ENCODE measurements at places on chromosomes 11 and 22. TPM values are rescaled to one million over a fixed set of nuclear protein-coding genes. Genes with fewer than 3 reads are reported as not detected.
A peak's percentile ranks its signal among the peaks of the same experiment; 100 is the strongest.

Gene USH1C
- not detected for total RNA-seq

- DNase-seq: no peak
These were observed 10.4 kb upstream of the AHNAK start for GRCh38 chr11:62556875-62557631.

DNA sequence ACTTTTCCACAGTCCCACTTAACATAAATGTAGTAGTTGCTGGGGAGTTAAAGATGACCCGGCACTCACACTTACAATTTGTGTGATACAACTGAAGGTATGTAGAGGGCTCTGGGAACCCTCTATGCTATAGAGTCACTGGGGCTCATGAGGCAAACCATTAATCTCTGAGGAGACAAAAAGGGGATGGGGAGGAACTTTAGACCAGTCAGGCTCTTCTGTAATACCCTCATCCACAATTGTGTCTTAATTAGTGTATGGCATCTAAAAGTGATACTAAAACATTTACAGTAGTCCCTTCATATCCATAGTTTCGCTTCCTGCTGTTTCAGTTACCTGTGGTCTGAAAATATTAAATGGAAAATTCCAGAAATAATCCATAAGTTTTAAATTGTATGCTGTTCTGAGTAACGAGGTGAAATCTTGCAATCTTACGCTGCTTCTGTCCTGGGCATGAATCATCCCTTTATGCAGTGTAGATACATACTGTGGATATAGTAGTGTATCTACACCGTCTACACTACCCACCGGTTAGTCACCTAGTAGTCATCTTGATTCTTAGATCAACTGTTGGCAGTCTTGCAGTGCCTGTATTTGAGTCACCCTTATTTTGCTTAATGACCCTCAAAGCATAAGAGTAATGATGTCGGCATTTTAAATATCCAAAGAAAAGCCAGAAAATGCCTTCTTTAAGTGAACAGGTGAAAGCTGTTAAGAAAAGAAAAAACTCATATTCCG is 12.2 kb downstream of the CBL start:
- DNase-seq: no peak

DNA sequence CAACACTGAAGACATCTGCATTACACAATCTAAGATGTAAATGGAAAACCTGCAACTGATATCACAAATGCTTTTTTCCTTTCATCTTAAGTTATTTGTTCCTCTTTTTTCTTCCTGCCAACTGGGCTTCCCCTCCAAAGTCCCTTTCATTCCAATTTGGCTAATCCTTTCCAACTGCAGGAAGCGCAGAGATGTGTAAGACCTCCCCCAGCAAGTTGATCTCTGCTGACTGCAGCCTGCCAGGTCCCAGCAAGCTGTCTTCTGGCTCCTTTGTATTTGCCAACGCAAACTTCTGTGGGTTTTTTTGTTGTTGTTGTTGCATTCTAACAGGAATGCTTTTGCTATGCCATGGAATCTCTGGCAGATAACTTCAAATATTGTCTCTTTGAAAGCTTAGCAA is 38.5 kb upstream of the LRRC4C start:
- DNase-seq: no peak

DNA sequence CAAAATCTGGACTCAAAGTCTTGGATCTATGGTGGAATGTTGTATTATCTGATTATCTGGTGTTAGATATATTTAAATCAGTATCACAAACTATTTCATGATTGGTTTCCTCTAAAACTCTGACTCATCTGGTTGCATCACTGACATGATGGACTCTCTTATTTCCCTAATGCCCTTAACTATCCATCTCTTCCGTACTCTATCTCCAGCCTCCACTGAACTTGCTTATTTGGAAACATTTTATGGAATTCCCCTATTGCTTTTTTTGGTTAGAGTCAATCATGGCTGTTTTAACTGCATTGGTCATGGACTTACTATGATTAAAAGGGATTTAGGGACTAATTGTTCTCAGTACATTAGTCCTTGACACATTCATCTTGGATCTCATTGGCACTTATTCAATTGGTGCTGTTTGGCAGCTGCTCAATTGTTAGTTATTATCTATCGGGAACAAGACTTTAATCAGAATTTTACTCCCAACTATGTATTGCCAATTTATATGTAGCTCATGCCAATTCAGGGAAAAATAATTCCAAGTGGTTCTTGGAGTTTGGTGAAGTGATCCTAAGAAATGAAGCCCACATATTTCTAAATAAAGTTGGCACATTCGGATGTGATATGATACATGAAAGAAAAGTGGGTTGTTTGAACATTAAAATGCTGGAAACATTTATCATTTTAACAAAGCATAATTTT is 942.0 kb upstream of the CCDC90B start:
- no peak for DNase-seq

- no peak for DNase-seq
These were observed 53.6 kb upstream of the LYVE1 start for GRCh38 chr11:10622108-10622507.

Gene NOX4
- total RNA-seq: not detected

- DNase-seq: peak; percentile 69
These were observed 979 bp downstream of the SMIM38 start for GRCh38 chr11:69156673-69157155.

Gene OR52E8
- total RNA-seq: not detected

- no peak for DNase-seq
These were observed 5.7 kb upstream of the MYBPC3 start for GRCh38 chr11:47357985-47358730.

- DNase-seq: no peak
These were observed 322.7 kb upstream of the ISX start for GRCh38 chr22:34743110-34743751.

GRCh38 chr11:65596520-65596919 is 920 bp upstream of the KCNK7 start:
- no peak for DNase-seq

DNA sequence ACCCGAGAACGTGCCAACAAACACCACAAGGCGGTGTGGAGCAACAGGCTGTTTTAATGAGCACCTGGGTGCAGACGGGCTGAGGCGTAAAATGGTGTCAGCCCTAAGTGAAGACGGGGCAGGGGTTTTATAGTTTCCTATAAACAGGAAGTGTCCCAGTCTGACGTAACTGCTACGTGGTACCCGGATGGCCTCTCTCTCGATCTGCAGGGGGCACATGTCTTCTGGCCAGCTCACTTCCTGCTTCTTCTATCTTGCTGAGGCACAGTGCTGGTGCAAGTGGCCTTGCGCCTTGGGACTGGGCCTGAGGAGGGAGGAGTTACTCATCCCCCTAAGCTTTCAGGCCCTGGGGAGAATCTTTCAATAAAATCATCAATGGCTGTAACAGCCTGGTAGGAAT is 20.9 kb downstream of the OOSP3 start:
- DNase-seq: no peak

GRCh38 chr11:104169091-104169490 is 5.1 kb upstream of the PDGFD start:
- no peak for DNase-seq

DNA sequence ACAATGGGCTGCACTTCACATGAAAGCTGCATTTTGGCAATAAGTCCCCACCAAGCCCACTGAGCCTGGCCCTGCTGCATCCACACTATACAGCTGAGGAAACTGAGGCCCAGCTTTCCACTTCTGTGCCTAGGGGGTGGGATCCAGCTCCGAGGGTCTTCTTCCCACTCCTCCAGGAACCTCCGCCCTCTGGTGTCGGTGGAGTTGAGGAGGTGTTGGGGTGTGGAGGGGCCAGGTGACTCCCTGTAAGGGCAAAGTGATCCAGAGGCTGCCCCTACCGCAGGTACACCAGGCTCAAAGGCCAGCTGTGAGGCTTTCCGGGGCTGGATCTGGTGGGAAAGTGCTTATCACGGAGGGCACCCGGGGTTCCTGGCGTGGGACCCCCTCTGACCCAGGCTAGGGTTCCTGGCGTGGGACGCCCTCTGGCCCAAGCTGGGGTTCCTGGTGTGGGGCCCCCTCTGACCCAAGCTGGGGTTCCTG is 125.0 kb downstream of the KCNQ1 start:
- DNase-seq: no peak

GRCh38 chr11:62402960-62403730 is 15.7 kb upstream of the SCGB1A1 start:
- no peak for DNase-seq

Gene PIH1D2
- 2.8 TPM for total RNA-seq

Gene RNASEH2C
- 65.1 TPM for total RNA-seq

- DNase-seq: no peak
These were observed 31.0 kb upstream of the HMOX1 start for GRCh38 chr22:35349704-35350538.

Gene TMA7B
- not detected for total RNA-seq

GRCh38 chr11:12537778-12538401 is 136.3 kb upstream of the TEAD1 start:
- no peak for DNase-seq

DNA sequence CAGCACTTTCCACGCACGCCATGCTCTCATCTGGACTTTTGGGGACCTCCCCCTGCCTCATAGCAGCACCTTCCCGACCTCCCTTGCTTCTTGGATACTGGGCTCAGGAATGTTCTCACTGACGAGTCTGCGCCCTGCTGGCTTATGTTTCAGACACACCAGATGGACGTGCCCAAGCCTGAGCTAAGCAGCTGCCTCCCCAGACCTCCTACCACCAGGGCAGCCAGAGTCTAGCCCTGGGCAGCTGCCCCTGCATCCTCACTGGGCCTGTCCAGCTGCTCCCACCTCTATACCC is 13.2 kb upstream of the RGL4 start:
- DNase-seq: no peak

Gene AIFM3
- 15.3 TPM for total RNA-seq

Data from HepG2 (cell line).